T-helper 9 cell (primary cell): ENCODE measurements at places on chromosomes 12 and 14.

GRCh38 chr12:84165998-84166571 lies 746.5 kb downstream of the SLC6A15 start:
- DNase-seq, result no peak

DNA sequence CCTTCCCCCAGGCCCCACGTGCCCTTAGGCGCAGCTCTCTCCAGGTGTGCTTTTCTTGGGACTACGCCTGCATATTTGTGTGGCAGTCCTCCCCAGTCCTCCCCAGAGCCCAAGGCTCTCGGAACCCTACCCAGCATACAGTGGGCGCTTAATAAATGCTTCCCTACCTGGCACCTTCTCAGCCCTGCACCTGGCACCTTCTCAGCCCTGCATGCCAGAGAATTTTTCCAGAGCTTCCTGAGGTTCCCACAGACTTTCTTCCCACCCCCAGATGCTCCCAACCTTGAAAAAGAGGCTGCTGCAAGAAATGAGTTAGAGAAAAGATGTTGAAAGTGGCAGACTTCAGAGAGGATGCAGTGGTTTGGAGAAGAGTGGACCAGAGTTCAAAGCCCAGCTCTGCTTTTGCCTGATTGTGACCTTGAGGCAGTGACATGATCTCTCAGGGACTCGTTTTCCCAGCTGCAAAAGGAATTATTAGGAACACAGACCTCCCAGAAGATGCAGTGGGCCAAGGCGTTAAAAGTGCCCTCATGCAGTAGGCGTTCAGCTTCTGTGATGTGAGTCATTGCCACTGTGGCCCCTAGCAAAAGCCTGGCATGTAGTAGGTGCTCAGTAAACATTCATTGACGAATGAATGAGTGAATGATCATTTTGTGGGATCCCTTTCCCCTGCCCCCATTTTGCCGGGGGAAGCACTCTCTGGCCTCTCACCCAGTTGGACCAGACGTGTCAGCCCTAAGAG lies 167.2 kb downstream of the PHETA1 start:
- DNase-seq, result no peak

DNA sequence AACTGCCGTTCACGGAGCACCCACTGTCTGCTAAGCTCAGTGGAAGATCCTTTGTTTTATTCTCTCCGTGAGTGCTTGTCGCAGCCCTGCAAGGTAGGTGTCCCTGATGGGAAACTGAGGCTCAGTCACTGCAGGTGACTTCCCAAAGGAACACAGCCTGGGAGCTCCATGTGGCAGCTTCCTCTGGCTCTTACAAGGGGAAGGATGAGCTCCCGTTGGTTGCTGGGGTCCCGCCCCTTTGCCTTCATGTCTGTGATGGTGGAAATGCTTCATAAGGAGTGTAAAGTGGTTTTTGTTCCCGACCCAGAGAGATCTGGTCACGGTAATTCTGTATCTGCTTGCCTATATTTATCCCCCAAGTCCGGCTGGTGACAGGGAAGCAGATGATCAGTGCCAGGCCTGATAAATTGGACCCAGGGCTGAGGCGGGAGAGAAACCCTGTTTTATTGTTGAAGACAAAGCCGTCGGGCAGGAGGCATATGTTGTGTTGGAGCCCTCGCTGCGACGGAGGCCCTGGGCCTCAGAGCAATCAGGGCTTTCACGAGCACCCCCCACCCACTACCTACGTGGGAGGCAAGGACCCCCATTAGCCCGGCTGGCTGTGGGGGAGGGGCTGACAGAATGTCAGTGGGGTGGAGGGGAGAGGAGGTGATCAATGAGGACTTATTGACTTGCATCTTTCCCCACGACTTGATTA lies 91.9 kb downstream of the KIF26A start:
- DNase-seq, result no peak

DNA sequence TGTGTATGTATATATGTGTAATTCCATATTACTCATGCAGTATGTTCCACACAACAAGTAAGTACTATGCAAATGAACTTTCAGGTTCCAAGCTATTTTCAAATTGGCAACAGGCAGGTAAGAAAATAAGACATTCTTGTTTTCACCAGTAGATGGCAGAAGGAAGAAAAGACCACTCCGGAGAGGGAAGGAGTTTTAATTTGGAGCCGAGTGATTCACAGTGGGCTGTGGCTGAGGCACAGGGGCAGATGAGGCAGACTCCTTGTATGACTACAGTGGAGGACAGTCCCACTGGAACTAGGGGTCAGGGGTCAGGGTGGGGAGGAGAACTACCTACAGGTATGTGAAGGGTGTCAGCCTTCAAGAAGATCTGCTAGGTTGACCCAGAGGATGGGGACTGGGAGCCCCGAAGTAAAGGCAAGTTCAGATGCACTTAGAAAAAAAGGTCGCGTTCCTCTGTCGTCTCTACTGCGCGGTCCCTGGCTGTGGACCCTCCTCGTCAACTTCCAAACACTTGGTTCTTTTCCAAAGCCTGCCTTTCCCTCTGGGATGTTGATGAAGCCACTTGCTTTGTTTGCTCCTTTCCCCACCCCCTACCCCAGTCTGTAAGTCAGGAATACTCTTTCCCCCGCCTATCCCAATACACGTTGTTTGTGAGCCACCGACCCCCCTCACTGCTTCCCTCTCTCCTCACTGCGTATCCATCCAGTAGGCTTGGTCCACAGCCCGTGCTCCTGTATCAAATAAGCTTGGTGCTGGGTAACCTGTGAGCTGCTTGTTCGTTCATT lies 24.1 kb downstream of the DDX47 start:
- DNase-seq, result no peak

DNA sequence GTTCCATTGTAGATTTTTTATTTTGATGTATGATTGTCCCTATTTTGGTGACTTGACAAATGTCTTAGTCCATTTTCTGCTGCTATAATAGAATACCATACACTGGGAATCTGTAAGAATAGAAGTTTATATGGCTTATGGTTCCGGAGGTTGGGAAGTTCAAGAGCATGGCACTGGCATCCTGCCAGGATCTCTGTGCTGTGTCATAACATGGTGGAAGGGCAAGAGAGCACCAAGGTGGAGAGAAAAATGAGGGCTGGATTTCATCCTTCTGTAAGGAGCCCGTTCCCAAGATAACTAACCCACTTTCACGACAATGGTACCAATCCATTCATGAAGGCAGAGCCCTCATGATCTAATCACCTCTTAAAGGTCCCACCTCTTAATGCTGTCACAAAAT lies 176.7 kb downstream of the TMEM132D start:
- no peak for DNase-seq

DNA sequence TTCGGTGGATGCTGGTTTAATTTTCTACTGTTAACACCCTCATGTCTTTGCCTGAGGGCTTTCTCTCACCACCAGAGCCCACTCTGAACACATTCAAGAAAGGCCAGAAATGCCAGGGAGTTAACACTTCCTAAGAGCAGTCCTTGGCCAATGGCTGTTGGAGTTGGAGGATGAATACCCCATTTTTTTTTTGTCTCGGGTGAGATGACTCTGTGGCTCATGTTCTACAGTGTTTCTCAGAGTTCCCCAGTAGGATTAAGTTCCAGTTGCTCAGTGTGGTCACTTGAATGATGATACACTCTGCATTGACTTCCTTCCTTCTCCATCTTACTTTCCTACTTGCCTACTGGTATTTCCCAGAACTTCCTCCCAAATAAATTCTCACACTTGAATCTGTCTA lies 65.8 kb downstream of the FOS start:
- DNase-seq, result no peak

DNA sequence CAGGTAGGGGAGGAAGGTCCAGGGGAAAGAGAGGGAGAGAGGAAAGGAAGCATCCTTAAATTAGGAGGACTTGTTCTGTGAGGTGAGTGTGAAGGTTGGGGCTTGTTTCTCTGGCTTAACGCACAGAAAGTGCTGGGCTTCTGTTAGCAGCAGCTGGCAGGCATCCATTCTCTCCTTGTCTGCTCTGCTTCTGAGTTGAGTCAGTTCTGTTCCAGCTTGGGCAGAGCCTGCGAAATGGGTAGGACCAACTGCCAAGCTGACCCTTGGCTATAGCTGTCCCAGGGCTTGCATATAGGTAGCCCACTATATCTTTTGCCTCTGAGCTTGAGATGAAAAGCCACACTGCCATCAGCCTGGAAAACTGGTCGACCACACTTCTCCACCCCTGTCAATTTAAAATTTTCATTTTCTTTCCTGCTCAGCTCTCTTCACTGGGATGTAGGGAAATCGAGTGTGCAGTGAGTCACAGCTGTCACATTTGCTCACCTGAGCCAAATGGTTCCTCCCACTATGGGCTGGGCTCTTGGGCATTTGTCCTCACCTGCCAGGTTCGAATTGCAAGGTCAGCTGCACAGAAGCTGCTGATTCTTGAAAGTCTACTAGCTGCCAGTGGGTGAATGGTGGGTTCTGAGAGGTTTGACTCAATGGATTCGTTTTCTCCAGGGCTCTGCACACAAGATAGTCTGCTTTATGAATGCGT lies 256.4 kb upstream of the PWP1 start:
- no peak for DNase-seq

DNA sequence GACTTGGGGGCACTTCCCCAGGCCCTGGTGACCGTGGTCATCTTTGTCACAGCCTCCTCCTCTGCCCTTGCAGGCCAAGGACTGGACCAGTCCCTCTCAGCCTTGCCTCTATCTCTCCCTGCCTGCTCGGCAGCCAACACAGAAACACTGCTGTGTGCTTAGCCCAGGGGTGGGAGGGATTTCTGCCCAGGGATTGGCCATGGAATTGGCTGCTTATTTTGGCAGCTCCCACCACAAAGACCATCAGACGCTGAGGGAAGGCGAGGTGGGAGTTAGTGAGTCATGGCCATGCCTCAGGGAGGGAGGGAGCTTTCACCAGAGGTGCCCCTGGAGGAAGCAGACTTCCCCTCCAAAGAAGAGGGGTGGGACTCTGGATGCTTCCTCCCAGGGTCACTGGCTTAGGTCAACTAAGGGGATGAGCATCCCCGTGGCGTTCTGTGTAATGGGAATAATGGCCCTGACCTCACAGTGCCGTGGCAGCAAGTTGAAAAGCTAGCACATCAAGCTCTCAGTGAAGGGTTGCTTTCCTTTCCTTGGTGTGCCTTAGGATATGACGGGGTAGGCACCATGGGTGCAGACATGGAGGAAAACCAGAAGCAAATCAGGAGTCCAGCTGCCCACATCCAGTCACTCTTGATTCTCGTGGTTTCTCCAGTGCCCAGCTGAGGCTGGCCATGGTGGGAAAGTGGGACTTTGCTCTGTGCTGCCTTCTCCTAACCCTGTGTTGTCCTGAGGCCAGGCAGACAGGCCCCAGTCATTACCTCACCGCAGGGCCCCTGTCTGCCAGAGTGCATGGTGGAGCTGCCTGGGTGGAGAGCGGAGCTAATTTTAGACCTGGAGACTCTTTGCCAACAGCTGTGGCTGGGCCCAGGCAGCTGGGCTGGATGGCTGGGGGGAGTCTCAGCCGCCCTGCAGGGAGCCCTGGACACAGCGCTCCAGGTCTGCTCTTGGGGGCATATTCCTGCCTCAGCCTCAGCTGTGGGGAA lies 21.4 kb downstream of the B4GALNT3 start:
- no peak for DNase-seq

GRCh38 chr14:73777420-73777819 lies 63.2 kb upstream of the PNMA1 start:
- no peak for DNase-seq

GRCh38 chr14:94850309-94851211 lies 80.6 kb upstream of the GSC start:
- no peak for DNase-seq

DNA sequence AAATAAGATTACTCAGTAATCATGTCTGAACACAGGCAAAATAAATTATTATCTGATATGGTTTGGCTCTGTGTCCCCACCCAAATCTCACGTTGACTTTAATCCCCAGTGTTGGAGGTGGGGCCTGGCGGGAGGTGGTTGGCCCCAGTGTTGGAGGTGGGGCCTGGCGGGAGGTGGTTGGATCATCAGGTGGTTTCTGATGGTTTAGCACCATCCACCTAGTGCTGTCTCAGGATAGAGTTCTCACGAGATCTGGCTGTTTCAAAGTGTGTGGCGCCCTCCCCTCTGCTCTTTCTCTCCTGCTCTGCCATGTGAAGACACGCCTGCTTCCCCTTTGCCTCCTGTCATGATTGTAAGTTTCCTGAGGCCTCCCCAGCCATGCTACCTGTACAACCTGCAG lies 18.1 kb downstream of the DHRS2 start:
- no peak for DNase-seq

GRCh38 chr14:103349982-103350381 lies 15.9 kb downstream of the EIF5 start:
- no peak for DNase-seq

DNA sequence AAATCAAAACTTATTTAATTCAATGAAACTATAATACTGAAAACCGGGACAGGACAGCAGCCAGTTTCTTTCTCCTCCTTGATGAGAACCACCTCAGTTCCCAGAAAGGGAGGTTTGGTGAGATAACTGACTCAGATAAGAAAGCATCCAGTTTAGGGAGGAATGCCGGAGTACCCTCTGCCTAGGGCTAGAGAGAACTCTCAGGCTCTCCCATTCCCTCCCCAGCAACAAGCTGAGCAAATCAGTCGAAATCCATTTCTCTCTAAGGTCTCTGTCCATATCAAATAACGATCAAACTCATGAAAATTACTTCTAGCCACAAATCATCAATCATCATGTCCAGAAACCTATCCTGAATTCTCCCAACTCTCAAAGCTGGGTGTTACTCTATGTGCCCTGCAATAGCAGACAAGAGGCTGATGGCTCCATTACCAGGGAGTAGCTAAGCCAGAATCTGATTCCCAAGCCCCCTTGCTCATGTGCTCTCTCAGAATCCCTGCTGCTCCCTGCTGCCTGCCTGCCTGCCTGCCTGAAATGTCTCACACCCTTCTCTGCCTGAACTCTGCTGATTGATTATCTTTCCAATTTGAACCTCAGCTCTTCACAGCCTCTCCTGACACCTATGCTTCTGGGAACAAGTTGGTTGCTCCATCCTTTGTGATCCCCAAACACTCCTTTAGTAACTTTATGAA lies 49.4 kb downstream of the SLC25A47 start:
- DNase-seq, result no peak

DNA sequence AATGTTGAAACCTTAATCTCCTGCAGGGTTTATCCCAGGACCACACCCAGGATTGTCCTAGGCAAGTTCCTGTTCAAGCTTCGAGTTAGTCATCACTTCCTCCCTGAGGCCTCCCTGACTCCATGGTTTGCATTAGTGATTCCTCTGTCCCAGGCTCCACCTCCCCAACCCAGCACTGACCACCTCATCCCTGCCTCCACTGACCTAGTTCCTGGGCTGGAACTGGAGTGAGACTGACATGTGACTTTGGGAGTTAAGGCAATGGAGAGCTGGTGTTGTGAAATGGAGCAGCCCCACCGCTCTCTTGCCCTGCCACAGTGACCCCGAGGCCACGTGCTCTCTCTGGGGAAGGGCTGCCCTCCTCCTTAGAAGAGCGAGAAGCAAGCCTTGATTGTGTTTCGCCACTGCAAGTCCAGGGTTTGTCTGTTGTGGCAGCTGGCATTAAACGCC lies 15.8 kb upstream of the DTX1 start:
- no peak for DNase-seq

DNA sequence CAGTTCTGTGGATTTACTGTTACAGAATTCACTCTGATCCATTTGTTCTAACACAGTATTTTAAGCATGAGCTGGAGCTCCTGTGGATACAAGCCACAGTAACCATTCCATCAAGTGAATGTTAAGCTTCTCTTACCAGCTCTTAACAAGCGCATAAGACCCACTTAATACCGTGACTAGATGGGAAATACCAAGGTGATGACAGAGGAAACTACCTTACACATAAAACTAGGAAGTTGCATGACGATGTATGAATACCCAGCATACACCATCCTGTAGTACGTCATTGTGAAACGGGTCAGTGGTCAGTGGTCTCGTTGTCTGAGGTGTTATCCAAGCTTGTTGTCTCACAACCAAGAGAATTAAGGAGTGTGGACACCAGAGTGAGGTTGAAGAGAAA lies 2.0 kb upstream of the GALC start:
- DNase-seq, result no peak
